ENCODE measurements at places on chromosomes 16 and 17.

DNA sequence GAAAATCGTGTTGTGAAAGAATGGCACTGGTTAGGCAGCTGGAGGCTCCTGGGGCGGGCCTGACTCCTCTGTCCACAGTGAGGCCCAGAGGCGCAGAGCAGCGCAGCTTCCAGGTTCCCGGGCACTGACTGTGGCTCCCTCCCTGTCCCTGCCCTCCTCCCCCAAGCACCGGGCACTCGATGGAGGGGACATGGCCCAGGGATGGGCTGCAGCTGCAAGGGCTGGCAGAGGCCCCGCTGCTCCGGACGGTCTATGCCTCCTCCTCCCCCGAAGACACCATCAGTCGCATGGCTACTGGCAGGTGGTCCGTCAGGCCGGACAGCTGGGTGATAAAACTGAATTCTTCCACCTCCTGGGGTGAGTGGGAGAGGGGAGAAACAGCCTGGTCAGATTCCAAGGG is 50.1 kb downstream of the PRMT7 start:
- no peak for DNase-seq

DNA sequence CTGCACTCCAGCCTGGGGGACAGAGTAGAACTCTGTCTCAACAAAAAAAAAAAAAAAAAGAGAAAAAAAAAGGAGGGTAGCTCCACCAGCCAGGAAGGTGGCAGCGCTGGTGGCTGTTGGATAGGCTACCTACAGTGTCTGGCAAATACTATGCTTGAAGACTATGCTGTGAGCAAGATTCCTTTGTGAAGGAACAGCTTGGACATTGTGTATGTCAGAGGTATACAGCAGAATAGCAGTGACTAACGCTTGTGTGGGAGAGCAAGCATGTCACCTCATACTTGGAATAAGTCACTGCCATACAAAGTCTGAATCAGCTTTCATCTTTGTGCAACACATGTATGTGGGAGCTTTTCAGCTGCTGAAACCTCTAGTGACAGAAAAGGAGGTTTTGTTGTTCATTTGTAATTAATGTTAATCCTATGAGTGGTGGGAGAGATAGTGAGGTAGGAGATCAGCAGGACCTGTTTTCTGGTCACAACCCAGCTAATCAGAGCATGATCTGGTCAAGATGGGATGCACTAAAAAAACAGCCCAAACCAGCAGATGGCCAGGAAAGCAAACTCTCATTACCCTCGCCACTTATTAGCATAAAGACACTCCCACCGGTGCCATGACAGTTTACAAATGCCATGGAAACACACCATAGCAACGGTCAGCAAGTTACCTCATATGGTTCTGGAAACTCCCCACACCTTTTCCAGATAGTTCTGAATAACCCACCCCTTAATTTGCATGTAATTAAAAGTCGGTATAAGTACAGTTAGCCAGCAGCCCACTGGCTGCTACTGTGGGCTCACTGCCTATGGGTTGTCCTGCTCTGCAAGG is 6.8 kb upstream of the ITGAD start:
- DNase-seq = no peak

DNA sequence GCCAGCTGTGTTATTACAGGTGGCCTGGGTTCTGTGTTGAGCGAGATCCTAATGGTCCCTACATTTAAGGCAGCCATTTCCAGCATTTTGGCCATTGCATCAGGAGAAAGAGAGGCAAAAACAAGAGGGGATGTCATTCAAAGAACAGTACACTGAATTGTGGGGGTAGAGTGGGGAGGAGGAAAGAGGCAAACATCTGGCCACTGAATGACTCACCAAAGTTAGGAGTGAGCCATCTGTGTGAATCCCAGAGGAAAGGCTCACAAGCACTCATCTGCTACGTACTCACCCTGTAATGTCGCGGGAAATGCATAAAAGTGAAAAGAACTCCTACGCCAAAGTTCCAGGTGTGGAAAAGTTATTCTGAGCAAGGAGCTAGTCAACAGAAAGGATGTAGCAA is 16.7 kb downstream of the KRABD2 start:
- no peak for DNase-seq

GRCh38 chr16:84717484-84717883 is 17.7 kb downstream of the USP10 start:
- DNase-seq = no peak

- no peak for DNase-seq
These were observed 13.5 kb upstream of the ADORA2B start for GRCh38 chr17:15931394-15931793.

- DNase-seq = no peak
These were observed 36.9 kb upstream of the CRISPLD2 start for GRCh38 chr16:84782846-84783245.

DNA sequence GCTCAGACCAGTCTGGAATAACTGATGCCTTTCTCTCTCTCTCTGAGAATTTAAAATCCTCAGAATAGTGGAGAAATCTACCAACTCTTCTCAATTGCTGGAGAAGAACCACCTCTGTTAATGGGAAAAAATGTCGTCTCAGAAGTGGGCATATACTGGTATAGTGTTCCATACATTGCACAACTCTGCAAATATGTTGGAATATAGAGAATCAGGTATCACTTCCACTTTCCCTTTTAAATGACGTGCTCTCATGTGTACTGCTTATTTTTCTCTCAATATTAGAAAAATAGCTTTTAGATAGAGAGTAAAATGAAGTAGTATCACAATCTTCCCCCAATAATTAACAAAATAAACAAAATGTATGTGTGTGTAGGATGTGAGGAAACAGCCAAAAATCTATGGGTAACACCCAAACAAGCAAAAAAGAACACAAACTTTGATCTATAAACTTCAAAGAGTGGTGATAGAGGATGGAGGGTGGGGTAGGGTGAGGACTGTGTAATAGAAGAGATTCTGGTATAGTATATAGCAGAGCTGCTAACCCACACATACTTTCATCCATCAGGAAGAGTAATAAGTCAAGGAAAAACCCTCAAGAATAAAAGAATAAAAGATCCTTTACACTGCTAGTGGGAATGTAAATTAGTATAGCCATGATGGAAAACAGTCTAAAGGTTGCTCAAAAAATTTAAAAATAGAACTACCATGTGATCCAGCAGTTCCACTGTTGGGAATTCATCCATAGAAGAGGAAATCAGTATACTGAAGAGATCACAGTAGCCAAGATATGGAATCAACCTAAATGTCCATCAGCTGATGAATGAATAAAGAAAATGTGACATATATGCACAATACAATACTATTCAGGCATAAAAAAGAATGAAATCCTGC is 46.9 kb downstream of the NFATC3 start:
- no peak for DNase-seq

- DNase-seq = no peak
These were observed 26.9 kb upstream of the RPL38 start for GRCh38 chr17:74176546-74177001.

DNA sequence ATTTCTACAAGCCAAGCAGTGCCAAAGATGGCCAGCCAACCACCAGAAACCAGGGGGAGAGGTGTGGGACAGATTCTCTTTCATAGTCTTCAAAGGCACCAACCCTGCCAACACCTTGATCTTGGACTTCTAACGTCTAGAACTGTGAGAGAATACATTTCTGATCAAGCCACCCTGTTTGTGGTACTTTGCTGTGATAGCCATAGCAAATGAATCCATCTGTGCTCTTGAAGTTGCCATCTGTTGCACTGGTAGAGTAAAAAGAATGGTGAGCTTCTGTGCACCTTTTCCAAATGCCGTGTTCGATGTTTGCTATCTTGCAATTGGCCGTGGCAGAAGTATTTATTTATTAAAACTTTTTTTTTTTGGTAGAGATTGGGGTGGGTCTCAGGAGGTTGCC is 16.7 kb upstream of the ADGRG1 start:
- DNase-seq = no peak

GRCh38 chr16:23385441-23385840 is 67.5 kb downstream of the COG7 start:
- DNase-seq = no peak

- DNase-seq = peak; percentile 24
These were observed 3.0 kb downstream of the CYLD start for GRCh38 chr16:50744881-50745280.

DNA sequence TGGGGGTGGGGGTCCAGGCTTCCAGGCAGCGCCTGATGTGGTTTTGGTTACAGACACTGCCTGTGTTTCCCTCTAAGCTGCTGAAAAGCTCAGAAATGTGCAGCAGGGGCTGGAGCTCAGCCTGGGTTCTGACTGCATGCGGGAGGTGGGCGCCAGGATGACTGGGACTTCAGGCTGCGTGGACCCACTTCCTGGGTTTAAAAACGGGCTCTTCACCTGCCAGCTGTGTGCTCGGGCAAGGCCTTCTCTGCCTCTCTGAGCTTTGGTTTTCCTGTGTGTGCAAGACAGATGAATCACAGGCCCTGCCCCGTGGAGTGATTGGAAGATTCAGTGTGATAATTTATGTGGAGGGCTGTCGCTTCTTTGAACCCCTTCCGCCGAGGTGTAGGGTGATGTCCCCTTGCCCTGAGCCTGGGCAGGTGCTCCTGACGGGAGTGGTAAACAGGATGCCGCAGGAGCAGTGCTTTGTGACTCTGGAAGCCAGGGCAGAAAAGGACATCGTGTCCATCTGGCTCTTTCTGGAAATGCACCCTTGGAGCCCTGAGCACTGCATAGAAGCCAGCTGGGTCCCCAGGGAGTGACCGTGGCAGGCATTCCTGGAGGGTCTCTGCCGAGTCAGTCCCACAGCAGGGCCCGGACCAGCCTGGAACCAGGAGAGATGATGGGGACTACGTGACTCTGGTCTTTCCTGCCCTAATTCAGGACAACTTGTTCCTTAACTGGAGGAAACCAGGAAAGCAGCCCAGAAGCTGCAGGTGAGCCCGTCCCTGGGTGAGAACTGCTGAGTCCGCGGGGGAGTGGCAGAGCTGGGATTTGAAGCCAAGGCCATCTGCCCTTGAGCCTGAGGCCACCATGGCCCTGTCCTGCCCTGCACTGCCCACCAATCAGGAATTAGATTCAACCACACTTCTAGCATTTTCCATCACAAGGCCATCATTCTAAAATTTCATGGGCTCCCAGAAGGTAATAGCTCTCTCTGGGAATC is 28.5 kb upstream of the SLC7A5 start:
- DNase-seq = peak; percentile 65

DNA sequence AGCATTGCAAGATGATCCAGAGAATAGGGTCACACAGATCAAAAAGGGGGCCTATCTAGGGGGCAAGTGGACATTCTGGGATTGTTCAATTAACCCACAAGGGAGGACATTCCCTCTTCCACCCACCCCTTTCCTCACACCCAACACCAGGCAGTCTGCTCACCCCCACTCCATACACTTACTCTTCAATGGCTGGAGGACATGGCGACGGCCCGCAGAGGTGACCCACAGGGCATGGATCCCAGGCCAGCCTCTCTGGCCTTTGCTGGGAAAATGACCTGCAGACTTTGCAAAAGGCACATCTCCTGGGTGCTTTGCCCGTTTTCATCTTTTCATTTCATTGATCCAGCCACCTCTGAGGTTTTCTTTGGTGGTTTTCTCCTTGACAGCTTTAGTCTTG is 1.7 kb upstream of the CACNG5 start:
- DNase-seq = no peak

DNA sequence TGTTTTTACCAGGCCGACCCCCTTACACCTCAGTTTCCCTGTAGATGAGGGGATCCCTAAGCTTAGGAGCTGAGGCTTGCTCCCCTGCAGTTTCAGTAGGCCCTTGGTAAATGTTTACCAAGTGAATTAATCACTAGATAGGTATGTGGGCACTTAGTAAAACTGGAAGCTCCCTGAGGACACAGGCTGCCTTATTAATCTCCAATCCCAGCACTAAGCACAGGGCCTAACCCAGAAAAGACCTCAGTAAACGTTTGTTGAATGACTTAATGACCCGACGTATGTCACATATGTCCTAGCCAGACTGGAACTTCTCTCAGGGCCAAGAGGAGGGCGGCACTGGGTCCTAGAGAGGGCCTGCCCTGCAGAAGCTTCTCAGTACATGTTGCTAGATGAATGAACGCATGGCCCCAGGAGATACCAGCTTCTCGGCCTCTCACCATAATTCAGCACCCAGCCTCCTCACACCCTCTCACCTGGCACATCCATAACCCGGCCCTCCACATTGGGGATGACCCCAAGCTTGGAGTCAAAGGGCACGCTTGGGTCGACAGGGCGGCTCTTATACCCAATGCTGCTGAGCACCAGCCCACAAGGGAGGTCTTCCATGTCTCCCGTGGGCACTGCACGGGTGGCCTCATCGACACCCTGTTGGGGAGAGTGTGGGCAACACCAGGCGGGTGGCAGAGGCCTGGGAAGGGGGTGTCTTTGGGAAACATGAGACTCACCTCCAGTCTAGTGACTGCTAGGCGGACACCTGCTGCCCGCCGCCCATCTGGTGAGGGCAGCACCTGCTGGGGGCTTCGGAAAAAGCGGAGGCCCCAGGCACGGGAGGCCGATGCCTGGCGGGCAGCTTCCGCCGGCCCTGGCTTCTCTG is 4.0 kb upstream of the GRIN2C start:
- no peak for DNase-seq

GRCh38 chr16:57555831-57556230 is 13.4 kb downstream of the ADGRG5 start:
- no peak for DNase-seq

- no peak for DNase-seq
These were observed 6.2 kb downstream of the FSCN2 start for GRCh38 chr17:81534157-81535006.

GRCh38 chr16:23124315-23124714 is 24.9 kb downstream of the USP31 start:
- no peak for DNase-seq

GRCh38 chr16:80441935-80442334 is 98.9 kb upstream of the DYNLRB2 start:
- no peak for DNase-seq

Data from natural killer cell (primary cell).